Omental fat pad (tissue), 4 donors: ENCODE measurements at places on chromosomes 13 and 19. TPM values are rescaled to one million over a fixed set of nuclear protein-coding genes. Genes with fewer than 3 reads are reported as not detected.

TMEM59L gene
- total RNA-seq, result 0.79 TPM

PSG6 gene
- total RNA-seq, result not detected

PODNL1 gene
- not detected for total RNA-seq

NAPSA gene
- total RNA-seq, result 1.3 TPM

RASIP1 gene
- total RNA-seq, result 21.7 TPM

ADAT3 gene
- total RNA-seq, result 2.4 TPM

HRC gene
- 0.82 TPM for total RNA-seq

CDX2 gene
- total RNA-seq, result not detected

HSPH1 gene
- 93.8 TPM for total RNA-seq

ATP4A gene
- not detected for total RNA-seq

RNF113B gene
- total RNA-seq, result not detected

NALCN gene
- 0.44 TPM for total RNA-seq

ZNF223 gene
- total RNA-seq, result 2.8 TPM

DNA sequence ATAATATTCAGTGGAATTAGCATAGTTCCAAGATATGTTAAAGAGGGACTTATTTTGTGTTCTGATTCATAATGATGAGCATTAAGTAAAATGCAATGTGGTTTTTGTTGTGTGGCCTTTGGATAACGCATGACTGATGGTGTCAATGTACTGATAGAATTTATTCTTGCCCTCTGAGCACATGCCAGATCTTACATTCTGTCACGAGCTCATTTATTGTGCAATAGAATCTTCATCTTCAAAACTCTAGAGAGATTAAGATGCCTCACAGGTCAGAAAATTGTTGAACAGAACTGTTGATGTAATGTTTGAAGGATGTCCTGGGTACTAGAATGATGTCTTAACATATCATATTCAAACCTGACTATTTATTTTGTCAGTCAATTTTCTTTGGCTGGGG is 148.0 kb upstream of the HTR2A start:
- DNase-seq, result no peak

GRCh38 chr13:45055902-45056648 is 64.2 kb upstream of the GTF2F2 start:
- no peak for DNase-seq

DNA sequence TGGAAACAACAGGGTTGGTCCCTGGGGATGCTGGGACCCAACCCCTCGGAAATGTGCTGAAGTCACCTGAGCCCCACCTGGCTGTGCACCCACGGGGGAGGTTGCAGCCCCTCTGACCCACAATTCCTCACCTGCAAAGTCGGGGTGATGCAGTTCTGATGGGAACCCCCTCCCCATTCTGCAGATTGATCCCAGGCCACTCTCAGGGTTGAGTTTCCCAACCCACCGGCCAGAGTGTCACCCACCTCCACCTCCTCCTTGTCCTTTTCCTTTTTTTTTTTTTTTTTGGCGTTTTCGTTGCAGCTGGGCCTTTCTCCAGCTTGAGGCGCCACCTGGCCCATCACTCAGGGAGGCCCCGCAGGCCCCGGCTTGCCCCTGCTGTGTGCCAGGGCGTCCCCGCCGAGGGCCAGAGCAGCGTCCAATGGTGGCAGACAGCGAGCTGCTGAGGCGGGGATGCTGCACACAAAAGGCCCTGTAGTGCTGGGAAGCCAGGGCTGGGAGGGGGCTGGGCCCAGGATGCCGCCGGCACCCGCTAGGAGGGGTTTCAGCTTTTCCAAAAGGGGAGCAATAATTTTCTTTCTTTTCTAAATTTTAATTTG is 4.6 kb downstream of the PIK3R2 start:
- no peak for DNase-seq

GRCh38 chr13:75468098-75468497 is 13.9 kb downstream of the TBC1D4 start:
- no peak for DNase-seq

GRCh38 chr13:108194435-108194936 is 20.9 kb downstream of the LIG4 start:
- DNase-seq, result no peak

- DNase-seq, result no peak
Measured at GRCh38 chr13:98368019-98368418, 190.9 kb upstream of the RNF113B start.

DNA sequence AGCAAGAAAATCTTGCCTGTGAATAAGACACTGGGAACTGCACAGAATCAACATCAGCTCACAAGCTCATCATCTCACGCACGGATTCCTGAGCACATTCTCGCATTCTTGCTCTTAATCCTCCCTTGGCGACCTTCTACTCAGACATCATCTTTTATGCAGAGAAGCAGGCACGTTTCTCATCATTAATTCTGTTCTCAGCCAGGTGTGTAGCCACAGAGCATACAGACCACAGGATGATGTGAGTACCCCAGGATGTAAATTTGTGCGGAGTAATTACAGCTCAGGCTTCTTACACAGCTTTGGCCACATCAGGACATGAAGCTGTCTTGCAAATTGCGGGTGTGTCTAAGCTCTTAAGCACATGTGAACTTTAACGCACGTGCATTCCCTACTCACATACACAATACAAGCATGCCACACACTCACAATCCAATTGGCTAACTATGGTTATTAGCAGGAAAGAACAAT is 36.5 kb upstream of the SACS start:
- no peak for DNase-seq

DNA sequence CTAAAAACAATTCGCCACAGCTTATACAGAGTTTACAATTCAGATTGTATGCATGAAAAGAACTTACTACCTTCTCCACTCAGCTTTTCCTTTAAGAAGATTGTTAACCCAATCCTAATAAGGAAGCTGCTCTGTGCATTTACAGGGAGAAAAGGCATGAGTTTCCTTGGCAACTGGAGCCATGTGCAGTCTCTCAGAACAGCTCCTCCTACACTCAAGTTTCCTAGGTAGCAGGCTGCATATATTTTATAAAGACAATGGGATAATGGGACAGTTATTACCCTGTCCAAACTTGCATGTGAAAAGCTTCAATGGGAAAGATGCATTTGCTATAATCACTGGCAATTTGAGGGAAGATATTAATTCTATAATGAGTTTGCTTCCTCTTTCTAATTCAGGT is 125.5 kb upstream of the TRPC4 start:
- no peak for DNase-seq

DNA sequence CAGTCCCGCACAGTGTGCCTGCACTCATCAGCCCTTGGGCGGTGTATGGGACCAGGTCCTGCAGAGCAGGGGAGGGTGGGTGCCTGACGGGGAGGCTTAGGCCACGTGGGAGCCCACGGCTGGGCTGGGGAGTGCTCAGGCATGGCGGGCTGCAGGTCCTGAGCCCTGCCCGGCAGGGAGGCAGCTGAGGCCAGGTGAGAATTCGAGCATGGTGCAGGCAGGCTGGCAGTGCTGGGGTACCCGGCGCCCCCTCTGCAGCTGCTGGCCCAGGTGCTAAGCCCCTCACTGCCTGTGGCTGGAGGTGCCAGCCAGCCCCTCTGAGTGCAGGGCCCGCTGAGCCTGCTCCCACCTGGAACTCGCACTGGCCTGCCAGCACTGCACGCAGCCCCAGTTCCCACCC is 630.9 kb upstream of the PCDH20 start:
- no peak for DNase-seq

DNA sequence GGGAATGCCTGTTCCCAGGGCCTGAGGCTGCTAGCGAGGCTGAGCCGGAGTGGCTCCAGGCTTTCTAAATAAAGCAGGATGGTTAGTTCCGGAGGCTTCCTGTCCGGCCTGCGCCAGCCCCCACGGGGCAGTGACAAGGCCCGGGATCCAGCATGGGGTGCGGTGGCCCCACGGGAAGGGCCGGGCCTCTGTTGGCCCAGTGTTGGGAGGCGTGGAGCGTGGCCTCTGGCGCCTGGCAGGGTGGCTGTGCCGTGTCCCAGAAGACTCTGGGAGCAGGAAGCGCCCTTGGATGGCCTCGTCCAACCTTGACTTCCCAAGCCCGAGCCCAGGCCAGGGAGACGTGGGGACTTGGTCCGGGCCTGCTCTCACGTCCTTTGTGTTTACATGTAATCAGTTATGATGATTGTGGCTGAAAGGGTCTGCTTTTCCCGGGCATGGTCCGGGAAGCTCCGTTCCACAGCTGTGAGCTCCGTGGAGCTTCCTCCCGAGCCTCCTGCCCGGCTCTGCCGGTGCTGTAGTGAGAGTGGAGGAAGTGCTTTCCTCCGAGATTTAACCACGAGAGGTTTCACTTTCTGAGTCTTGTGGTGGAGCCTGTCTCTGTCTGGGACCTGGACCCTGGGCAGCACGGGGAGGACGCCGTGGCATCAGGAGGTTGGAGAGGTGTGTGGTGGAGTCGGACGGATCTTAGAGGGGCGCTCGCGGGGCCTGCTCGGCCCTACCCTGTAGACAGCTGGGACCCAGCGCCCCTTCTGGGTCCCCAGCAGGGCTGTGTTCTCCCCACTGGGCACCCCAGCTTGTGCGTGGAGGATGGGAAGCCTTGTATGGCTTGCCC is 4.6 kb downstream of the GNA11 start:
- no peak for DNase-seq

DNA sequence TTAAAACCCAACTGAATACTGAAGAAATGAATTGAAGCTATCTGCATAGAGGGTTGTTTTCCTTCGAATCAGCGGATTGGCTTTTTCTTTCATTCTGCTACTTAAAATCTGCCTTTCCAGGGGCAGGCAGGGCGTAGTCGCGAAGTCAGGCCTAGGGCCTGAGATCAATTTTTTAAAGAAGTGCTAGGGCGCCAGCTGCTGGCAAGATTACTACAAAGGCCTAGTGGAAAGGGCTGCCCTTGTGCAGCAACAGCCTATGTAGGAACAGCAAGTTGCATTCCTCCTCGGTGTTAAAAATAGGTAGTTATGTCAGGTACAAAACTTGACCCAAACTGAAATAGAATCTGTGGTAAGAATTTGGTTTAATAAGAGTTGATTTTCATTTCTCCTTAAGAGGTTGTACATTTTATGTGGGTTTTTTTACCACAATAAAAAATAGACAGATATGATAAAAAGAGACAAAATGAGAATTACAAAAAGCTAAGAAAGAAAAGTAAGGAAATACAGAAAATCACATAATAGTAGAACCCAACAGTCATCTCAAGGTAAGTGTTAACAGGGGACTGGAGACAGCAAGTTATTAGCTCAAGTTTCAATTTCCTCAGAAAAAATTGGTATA is 9.5 kb upstream of the URAD start:
- DNase-seq, result no peak

DNA sequence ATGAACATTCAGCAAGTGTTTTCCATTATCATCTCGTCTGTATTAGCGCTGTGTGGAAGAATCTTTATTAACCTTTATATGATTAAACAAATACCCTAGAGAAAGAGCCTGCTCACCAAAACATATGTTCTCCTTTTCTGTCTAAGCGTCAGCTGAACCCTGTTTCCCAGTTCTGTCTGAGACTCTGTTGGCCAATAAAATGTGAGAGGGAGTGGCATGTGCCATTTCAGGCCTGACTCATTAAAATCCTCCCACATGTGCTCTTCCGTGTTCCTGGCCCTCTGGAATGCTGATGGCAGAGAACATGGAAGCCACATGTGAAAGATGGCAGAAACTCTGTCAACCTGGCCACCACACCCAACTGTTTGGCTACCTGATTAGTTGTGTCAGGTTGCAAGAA is 181.9 kb upstream of the EDNRB start:
- DNase-seq, result no peak

DNA sequence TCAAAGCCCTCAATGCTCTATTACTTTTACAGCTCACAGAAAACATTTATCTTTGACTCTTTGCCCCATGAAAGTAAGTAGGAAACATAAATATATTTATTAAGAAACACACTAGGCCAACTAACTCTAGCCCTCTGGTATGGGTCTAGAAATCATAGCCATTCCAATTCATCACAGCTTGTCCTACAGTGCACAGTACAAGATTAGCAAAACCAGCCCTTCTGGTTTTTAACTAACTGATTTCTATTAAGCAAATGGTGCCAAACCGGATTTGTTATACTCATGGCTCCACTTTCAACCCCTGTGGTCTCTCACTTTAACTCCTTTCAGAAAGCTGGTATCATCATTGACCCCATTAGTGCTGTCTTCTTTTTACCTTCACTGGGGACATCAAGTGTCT is 5.6 kb upstream of the LRRC63 start:
- no peak for DNase-seq

DNA sequence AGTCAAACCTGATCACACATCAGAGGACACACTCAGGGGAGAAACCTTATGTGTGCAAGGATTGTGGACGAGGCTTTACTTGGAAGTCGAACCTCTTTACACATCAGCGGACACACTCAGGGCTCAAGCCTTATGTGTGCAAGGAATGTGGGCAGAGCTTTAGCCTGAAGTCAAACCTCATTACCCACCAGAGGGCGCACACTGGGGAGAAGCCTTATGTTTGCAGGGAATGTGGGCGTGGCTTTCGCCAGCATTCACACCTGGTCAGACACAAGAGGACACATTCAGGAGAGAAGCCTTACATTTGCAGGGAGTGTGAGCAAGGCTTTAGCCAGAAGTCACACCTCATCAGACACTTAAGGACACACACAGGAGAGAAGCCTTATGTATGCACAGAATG is 8.2 kb upstream of the ZNF527 start:
- DNase-seq, result no peak

GRCh38 chr13:40908546-40908945 is 110.6 kb downstream of the ELF1 start:
- DNase-seq, result no peak

- DNase-seq, result no peak
Measured at GRCh38 chr19:57192993-57193392, 1.7 kb downstream of the ZNF264 start.

GRCh38 chr13:49457221-49457620 is 13.1 kb downstream of the SETDB2 start:
- no peak for DNase-seq

DNA sequence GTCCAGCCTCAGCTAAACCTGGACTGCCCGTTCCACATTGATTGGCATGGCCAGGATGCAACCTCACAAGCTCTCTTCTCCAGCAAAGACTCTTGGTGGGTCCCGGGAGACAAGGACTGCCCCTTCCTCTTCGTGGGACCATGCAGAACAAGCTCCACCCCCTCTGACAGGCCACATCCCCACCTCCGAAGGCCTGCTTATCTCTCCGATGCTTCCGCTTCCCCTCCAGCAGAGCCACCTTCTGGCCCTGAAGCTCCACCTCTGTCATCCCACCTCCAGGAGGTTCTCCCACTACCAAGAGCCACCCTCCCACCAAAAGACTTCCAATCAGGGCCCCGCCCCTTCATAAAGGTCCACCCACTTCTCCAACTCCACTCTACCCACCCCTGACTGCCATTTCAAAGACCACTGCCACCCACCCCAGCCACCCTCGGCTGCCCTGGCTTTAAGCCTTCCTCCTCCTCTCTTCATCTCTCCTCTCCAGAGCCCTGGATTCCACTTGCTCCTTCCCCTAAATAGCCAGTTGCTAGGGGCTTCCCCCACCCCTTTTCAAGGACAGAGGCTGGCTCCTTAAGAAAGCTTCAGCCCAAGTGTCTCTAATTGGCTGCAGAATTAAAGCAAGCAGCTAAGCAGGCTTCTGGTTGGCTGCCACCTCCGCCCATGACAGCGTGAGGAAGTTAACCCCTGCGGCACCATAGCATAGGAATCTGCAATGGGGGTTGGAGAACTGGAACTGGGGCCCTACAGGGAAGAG is 9.9 kb downstream of the LRFN1 start:
- no peak for DNase-seq
